ENCODE measurements at places on chromosomes 12 and 14.

DNA sequence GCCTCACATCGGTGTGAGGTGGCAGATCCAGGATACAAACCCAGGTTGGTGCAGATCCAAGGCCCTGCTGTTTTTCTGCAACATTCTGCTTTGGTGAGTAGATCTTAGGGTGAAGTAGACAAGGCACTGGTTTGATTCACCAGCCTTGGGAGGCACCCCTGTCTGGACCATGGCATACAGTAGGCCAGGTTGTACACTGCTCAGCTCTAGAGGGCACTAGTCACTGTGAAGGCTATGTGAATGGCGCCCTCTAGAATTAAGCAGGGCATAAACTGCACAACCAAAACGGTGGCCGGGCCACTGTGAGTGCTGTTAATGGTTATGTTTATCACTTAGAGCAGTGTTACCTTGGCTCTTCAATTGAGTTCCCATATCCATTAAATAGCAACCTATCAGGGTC is 280.6 kb upstream of the PWP1 start:
- no peak for DNase-seq

DNA sequence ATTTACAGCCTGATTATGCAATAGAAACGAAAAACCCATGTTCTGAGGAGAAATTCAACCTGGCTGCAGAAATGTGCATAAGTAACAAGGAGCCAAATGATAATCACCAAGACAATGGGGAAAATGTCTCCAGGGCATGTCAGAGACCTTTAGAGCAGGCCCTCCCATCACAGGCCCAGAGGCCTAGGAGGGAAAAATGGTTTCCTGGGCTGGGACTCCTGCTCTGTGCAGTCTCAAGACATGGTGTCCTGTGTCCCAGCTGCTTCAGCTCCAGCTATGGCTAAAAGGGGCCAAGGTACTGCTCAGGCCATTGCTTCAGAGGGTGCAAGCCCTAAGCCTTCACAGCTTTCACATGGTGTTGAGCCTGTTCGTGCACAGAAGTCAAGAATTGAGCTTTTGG is 156.0 kb downstream of the SLC35F4 start:
- DNase-seq: no peak

DNA sequence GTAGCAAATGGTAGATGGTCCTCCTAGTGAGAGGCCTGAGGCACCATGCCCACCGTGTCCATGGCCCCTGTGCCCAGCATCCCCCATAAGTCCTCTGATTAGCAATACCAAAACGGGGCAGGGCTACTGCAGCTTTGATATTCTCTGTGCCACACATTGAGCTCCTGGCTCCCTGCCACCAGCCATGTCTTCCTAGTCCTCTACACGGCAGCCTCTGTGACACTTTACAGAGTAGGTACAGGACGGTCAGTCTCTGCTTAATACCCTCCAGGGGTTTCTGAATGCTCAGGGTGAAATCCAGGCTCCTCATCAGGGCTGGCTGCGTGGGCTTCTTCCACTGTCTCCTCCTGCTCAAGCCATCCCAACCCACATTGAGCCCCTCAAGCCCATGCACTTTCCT is 8.0 kb downstream of the RBM19 start:
- DNase-seq: no peak

- no peak for DNase-seq
Measured at GRCh38 chr12:77577791-77578190, 252.9 kb upstream of the NAV3 start.
